ENCODE measurements at places on chromosomes 1 and 21.

GRCh38 chr1:183569141-183569540 lies 21.1 kb downstream of the NCF2 start:
- DNase-seq = no peak

DNA sequence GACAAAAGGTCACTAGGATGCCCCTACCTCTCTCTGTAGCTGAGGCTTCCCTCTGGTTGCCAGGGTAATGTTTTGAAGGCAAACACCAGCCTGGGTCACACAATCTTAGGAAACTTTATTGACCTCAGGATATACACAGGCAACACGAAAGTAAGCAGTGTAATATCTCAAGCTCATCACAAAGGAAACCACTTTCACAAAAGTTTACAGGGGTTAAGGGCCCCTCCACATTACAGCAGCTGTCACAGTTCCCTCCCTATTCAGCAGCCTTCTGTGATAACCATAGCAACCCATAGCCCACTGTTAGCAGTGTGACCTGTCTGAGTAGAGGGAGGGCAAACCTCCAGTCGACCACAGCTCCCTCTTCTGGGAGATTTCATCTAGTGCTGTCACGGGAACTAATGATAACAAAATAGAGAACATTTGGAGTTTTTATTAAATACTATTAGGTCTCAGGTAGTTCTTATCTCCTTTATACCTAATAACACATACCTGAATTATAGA lies 149.8 kb downstream of the PTPRC start:
- peak; percentile 36 for DNase-seq

- DNase-seq = no peak
These were observed 14.7 kb upstream of the ATF3 start for GRCh38 chr1:212593821-212594251.

DNA sequence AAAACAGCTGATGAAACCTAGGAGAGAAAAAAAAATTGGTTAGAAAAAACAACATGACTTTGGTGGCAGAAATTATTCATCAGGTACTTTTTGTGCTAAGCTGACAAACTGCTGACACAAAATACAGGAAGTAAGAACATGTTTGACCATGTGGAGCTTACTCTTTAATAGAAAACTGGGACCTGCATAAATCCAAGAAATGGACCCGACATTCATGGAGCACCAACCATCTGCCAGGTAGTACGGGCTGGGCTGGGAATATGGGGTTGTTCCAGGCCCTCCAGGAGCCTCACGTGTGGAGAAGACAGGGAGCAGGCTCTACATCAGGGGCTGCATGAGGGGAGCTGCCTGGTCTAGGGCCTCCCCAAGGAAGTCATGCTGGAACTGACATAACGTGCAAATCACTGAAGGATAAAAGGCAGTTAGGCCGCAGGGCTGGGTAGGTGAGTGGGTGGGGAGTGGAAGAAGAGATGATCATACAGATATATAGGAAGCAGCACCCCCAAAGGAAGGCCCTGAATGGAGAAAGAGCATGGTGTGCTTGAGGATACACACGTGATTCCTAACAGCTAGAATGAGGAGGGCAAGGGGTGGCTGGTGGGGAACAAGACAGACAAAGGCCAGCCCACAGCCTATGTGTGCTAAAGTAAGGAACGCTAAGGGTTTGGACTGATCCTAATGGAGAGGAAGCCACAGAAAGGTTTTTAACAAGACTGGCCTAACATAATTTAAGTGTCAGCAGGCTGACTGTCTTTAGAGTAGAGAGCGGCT lies 26.1 kb downstream of the CD58 start:
- no peak for DNase-seq
